ENCODE measurements at places on chromosomes 4 and X.

GRCh38 chrX:11836284-11836683 is 78.2 kb downstream of the MSL3 start:
- no peak for DNase-seq

GRCh38 chr4:67151376-67152343 is 393.6 kb downstream of the CENPC start:
- no peak for DNase-seq

DNA sequence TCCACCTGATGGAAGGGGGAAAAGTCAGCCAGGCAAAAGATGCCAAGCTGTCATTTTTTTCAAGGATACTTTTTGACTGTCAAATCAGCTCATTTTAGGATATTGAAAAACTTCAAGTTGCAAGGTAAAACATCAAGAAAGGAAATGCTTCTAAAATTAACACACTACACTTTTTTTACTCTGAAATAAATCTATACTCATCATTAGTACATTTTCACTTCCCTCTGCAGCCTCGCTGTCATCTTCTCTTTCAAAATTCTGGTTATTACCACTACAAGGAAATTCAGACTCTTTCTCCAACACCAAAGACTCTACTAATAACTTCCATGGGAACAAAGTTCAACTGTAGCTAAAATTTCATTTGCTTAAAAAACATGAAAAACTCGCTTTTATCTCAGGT is 41.6 kb downstream of the APBB2 start:
- DNase-seq = no peak

- DNase-seq = no peak
These were observed 233.9 kb upstream of the MAB21L2 start for GRCh38 chr4:150348079-150348478.

GRCh38 chr4:125010796-125011503 is 298.4 kb upstream of the ANKRD50 start:
- no peak for DNase-seq

- no peak for DNase-seq
These were observed 3.5 kb downstream of the GUCY1B1 start for GRCh38 chr4:155762334-155762733.

DNA sequence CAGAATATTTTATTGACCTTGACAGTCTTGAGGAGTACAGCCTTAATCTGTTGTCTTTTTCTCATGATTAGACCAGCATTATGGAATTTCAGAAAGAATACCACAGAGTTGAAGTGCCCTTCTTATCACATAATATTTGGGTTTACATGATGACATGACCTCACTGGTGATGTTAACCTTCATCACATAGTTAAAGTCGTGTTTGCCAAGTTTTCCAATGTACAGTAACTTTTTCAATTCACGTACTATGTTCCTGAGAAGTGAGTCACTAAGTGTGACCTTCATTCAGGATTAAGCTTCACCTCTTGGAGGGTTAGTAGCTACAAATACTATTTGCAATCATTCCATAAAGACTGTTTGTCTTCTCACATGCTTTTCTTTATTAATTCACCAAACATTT is 52.1 kb downstream of the RAB40A start:
- no peak for DNase-seq

- DNase-seq = no peak
These were observed 924 bp downstream of the EPHA5 start for GRCh38 chr4:65669111-65670019.

- DNase-seq = no peak
These were observed 240.0 kb downstream of the BCOR start for GRCh38 chrX:39857780-39858179.

GRCh38 chrX:37781814-37782213 is 2.0 kb downstream of the CYBB start:
- DNase-seq = no peak

DNA sequence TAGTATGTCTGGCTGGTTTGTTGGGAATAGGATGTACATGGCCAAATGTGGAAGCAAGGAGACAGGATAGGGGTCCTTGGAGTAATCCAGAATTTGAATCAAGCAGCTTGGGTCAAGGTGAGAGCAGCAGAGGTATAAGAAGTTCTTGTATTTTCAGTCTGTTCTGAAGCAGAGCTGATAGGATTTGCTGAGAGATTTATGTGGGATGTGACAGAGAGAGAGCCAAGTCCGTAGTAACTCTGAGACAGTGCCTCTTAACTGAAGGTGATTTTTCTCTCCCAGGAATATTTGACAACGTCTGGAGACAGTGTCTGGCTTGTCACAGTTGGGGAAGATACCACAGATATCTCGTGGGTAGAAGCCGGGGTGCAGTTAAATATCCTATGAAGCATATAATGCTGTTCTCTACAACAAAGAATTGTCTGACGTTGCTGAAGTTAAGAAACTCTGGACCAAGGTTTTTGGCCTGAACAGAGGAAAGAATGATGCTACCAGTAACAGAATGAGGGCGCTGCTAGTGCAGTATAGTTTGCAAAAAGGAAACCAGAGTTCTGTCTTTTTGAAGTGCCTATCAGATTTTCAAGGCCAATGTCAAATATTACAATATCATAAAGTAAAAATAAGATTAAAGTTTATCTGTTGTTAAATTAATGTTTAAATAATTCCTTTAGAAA is 184.0 kb downstream of the ARHGAP24 start:
- no peak for DNase-seq

GRCh38 chr4:152676052-152676854 is 3.5 kb downstream of the TMEM154 start:
- DNase-seq = no peak

- no peak for DNase-seq
These were observed 105.9 kb downstream of the SHROOM4 start for GRCh38 chrX:50707955-50708699.

- no peak for DNase-seq
These were observed 548 bp downstream of the TMEM164 start for GRCh38 chrX:110003167-110004156.

- DNase-seq = no peak
These were observed 368.0 kb downstream of the CCSER1 start for GRCh38 chr4:90495211-90495610.

- no peak for DNase-seq
These were observed 77.2 kb upstream of the GALNT7 start for GRCh38 chr4:173091362-173091761.

GRCh38 chr4:128416921-128417320 is 129.3 kb upstream of the PGRMC2 start:
- no peak for DNase-seq

- no peak for DNase-seq
These were observed 109.3 kb downstream of the ARHGEF9 start for GRCh38 chrX:63675716-63676115.

- no peak for DNase-seq
These were observed 82.4 kb upstream of the ADGRG2 start for GRCh38 chrX:19204636-19205035.

- DNase-seq = no peak
These were observed 30.9 kb upstream of the RASGEF1B start for GRCh38 chr4:81502564-81502963.

GRCh38 chrX:154661899-154662298 is 8.5 kb upstream of the CTAG2 start:
- no peak for DNase-seq

DNA sequence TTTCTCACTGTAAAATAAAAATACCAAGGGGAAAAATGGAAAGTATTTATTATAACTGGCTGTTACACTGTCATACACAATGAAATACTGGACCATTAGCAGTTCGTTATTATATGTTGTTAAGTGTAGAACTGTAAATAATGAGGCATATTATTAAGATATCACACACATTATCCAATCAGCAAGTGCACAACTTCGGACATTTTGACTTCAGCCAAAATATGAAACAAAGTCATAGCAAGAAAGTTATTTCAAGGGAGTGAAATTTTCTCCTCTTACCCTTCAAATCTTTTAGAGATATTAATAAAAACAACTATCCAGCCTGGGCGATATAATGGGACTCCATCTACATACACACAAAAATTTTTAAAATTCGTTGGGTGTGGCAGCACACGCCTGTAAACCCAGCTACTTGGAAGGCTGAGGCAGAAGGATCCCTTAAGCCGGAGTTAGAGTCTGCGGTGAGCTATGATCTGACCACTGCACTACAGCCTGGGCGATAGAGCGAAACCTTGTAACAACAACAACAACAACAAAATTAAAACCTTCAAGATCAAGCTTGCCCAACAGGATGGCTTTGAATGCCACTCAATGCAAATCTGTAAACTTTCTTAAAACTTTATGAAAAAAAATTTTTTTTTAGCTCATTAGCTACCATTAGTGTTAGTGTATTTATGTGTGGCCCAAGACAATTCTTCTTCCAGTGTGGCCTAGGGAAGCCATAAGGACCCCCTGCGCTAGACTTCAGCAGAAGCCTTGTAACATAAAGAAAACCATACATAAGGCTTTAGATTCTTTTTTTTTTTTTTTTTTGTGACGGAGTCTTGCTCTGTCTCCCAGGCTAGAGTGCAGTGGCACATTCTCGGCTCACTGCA is 1.3 kb upstream of the CISD2 start:
- DNase-seq = no peak

- DNase-seq = no peak
These were observed 201.3 kb downstream of the RBM46 start for GRCh38 chr4:154982187-154983047.

- no peak for DNase-seq
These were observed 408.2 kb upstream of the PITX2 start for GRCh38 chr4:111031001-111031579.

GRCh38 chr4:158530898-158531297 is 9.2 kb downstream of the RXFP1 start:
- DNase-seq = no peak

DNA sequence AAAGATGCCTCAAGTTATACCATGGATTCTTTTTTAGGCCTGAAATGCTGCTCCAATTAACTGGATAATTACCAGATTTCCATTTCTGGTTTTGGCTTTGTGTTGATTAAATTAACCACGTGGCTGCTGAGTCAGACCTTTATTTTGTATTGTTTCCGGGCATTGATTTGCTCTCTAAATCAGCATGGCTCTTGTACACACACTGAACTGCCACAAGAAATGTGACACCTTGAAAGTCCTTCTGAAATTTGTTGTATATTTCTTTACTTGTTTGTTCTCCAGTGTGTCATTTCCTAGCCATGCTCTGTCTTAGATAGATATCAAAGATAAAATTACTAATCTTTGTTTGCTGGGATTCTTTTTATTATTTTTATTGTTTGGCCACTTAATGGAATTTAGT is 11.7 kb downstream of the MTTP start:
- DNase-seq = no peak

- no peak for DNase-seq
These were observed 68.0 kb upstream of the GRID2 start for GRCh38 chr4:92235731-92236130.

DNA sequence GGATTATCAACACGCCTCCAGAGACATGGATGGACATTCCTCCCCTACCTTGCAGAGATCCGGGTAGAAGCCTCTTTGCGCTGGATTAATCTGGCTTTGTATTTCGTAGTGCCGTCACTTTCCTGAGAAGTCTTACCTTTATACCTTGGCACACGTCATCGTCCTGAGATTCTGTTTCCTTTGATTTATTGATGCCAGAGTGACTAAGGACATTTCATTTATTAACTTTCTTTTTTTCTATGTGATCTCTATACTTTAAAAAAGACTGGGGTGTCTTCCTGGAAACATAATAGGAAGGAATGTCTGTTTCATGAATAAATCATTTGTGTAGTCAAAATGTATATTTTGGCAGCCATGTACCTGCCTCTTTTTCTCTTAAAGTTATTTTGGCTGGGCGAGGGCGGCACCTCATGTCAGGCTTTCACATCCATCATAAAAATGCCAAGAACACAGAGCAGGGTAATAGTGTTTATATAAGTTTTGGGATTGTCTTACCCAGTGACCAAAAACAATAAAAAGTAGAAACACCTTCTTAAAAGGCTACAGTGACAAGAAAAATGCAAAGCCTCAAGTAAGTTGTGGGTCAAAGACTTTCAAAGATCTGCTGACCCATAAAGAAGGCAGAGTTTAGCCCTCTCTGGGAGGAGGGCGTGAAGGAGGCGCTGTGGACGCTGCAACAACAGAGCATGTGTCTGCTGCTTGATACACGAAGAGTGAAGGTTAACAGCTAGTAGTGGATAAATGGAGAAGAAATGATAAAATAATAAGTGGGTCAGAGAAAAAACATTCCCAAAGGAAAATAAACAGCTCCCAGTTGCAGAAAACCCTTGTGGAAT is 124.4 kb downstream of the SHROOM3 start:
- no peak for DNase-seq

GRCh38 chrX:63354484-63354883 is 3.4 kb upstream of the SPIN4 start:
- no peak for DNase-seq

- no peak for DNase-seq
These were observed 135.4 kb downstream of the CRLF2 start for GRCh38 chrX:1076871-1077651.

DNA sequence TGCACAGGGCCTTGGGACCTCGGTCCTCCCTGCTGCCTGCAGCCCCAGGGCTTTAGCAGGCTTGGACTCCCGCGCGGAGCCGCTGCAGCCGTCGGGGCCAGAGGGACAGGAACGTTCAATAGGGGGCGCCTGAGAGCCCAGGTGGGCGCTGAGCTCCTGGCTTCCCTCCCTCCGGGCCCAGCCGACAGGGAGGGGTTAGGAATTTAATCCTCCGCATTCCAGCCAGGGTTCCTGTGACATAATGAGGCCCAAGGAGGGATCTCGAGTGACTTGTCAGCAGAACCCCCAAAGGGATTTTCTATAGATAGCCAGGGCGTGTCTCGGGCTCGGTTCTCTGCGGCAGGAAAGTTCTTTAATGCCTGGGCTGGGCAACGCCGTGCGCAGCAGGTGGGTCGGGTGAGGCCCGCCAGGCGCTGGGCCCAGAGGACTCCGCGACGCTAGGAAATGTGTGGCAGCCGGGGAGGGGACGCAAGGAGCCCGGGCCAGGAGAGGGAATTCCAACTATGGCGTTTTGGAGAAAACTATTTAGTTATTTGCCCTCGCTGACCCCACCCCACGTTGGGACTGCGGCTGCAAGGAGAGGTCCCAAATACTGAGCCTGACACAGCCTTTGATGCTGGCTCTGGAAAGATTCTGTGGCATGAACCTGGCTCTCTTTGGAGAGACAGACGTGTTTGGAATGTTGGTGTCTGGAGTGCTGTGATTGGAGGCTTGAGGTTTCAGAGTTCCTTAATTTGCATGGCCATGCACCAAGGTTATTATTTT is 285.2 kb upstream of the GATB start:
- no peak for DNase-seq

DNA sequence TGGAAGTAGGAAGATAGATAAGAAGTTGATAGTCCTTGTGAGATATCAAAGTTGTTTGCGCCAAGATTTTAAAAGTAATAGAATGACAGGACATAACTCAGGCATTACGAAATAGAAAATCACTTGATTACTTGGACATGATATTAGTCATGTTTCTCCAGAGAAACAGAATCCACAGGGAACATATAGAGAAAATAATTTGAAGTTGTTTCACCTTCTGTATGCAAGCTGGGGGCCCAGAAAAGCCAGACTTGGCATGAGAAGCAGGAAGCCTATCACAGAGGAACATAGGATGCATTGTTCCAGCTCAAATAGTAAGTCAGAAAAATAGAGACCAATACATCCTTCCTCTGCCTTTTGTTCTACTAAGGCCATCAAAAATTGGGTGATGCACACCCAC is 715.9 kb downstream of the TECRL start:
- DNase-seq = no peak

Measured in activated CD8-positive, alpha-beta memory T cell treated with anti-CD3 and anti-CD28 coated beads for 4 hours (primary cell).